ENCODE measurements at places on chromosomes 3 and 15.

DNA sequence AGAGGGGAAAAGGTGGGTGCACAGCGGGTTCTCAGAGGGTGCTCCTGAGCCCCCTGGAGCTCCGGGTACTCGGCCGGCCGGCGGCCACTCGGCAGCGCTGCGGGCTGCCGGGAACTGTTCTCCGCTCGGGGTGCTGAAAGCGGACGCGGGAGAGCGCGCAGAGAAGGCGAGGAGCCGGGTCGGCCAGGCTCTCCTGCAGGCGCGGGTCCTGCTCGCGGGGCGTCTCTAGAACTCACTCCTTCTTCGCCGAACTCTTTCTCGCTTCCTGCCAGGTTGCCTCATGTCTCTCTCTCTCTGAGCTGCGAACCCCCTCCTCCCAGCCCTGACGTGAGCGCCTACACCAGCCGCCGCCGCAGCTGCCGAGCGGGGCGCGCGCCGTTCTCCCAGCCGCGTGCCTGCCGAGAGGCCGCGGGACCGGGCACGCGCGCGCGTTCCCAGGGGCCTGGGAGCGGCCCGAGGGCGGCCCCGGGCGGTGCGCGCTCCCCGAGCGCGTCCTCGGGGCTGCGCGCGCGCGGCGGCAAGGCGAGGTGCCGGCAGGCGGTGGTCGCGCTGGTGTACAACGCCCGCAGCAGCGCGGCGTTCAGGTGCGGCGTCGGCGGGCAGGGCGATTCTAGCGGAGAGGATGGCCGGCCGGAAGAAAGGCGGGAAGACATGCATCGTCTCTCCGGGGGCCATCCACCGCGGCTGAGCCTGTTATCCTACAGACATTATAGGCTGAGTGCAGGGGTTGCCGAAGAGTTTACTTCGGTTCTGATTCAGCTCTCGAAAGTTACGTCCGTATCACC, at the start of gene PEX5L:
TSS of gene PEX5L (minus strand) at position 267 of the 785 bp plus-strand sequence. CDS start 338 bp downstream, outside the sequence.
- no peak for DNase-seq

DNA sequence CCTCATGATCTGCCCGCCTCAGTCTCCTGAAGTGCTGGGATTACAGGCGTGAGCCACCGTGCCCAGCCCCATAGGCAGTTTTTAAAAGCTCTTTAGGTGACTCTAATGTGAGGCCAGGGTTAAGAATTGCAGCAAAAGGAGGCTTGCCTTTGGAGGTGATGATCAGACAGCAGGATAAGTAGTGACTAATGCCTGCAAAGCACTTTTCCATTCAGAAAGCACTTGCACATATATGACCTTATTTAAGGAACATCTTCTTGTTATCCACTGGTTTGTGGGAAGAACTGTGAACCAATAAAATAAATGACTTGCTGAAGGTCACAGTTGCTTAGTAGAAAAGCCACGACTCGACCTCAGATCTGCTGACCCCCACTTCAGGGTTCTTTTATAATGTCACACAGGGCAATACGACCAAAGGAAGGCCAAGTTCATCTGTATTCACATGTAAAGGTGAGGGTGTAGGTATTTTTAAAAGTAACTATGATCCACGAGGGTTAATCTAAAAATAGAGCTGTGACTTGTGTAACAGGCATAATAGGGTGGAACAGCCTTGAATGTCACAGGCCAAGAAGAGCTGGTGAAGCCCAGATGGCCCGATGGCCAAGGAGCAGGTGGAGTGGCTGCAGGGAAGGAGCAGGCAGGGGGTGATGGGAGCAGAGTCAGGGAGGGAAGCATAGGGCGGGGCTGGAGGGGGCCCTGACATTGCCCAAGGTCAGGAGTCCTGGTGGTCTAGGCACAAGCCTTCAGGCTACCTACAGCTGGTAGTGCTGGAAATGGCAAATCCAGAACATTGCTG, 24.4 kb downstream of the LARP6 start:
- DNase-seq = no peak

DNA sequence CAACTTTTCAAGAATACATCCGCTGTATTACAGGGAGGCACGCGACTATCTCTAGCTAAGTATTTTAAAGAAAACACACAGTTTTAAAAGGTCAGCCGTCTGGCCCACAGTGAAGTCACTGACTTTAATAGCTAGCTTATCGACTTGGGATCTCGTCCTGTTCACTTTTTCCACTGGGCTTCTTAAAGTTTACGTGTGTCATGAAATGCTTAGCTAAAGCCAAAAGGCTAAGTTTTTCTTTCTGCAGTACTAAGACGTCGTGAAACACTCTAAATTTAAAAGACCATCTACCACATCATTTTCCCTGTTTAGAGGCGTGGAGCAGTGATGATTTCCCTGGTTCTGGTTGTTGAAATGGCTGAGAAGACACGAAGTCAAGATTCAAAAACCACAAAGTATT, 27.1 kb downstream of the LRIG1 start:
- no peak for DNase-seq

GRCh38 chr3:195155570-195156241, 115.3 kb downstream of the XXYLT1 start:
- DNase-seq = no peak

DNA sequence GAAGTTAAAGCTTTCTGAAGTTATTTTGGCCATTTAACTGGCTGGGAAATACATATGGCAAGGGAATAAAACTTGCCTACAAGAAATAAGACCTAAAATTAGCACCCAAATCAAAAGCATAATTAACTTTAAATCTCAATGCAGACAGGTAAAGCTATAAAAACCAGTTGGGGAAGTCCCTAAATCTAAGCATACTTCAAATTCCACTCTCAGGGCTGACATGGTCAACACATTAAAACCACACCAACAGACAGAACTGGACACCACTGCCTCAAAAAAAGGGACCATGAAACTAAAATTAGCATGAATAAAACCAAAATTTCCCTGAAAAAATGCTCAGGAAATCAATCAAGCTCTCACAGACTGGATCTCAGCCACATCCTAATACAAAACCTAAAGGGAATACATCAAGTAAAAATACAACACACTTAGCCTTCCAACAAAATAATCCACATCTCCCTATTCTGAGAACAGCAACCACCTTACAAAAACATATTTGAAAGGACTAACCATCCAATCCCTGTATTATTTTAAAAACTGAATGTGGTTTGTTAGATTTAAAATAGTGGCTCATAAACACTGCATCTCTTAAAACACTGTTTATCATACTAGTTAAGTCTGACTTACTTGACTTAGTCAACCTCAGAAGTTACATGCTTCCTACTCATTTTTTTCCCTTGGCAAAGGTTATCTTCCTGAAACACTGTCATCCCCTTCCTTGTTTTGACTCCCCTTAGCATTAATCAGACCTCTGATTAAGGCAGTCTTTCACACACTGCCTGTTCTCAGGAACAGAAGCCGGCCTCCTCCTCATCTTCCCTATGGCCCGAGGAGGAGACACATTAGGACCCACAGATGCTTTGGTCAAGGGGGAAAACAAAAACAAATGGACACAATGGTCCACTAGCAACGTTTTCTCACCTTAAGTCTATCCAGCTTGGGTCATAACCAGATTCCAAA, 8.3 kb downstream of the TRA2B start:
- no peak for DNase-seq

DNA sequence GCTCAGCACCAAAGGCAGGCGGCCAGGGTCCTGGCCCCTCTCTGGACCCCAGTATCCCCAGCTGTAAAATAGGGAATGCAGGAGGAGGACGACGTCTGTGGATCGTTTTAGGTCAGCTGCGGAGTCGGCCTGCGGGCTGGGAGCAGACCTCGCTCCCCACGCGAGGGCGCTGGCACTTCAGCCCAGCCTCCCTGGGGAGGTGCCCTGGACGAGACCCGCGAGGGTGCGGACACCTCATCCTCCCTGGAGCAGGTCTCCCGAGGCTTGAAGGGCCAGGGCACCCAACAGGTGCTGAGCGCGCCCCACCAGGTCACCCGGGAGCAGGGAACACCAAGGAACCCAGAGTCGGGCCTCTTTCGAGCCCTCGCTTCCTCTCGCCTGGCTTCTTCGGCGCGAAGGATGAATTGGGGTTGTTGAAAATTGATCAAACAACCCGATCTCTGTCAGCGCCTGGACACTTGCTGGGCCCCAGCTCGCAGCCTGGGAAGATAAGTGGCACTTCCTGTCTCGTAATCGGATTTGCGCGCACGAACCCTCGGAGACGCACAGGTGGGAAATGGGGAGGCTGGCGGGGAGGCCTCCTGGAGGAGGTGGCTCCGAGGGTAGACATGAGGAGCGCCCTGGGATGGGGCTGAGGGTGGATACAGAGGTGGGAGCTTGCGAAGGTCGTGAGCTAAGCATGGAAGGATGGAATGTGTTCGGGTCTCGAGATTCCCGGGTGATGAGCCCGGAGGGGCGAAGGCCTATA, 588 bp upstream of the VIPR1 start:
- DNase-seq = no peak

GRCh38 chr3:153320585-153321128, 158.6 kb downstream of the RAP2B start:
- DNase-seq = no peak

DNA sequence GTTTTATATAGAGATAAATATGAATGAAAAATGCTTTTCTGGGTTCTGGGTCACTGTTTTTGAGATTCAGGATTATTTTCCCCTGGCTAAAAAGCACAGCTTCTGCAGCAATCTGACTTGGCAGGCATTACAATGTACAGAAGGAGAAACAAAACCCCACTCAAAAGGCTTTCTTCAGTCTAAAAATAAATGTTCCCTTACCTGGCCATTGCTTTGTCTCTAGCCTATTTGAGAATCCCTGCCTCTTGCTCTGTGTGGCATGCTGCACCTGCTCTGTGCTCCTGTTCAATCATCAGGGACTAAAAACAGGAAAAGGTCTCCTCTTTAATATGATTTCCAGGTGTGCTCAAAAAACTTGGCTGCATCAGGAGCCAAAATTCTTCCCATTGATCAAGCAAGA, 187.4 kb upstream of the STAC start:
- no peak for DNase-seq

GRCh38 chr15:88833731-88834100, 30.5 kb downstream of the ACAN start:
- DNase-seq = no peak

- no peak for DNase-seq
These were observed 11.4 kb upstream of the COMMD2 start for GRCh38 chr3:149763565-149764195.

DNA sequence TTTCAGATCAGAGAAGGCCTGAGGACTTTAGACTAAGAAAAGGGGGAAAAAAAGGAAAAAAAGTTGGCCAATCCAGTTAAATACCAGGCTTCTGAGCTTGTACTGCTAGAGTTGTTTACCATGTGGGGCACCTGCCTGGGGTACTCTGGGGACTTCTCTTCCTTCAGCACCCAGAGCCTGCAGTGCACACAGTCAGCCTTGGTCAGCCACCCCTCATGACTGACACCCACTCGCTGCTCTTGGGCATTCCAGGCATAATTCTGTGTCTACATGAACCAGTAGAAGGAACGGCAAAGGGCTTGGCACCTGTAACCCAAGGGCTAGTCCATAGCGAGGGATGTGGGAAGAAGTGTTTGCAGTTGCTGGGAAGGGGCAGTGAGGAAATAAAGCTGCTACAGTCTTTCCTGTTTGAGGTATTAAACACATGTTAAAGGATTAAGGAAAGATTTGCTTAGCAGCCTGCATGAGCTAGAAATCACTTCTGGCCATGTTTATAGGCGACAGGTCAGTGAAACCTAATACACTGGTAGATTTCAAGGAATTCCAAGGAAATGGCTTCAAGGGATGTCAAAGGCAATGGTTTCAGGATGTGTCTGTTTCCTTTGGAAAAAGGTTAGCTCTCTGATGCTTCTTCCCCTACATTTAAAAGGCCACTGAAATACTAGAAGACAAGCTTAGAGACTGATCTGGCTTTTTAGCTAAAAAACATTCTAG, 232.5 kb downstream of the CHST2 start:
- no peak for DNase-seq

DNA sequence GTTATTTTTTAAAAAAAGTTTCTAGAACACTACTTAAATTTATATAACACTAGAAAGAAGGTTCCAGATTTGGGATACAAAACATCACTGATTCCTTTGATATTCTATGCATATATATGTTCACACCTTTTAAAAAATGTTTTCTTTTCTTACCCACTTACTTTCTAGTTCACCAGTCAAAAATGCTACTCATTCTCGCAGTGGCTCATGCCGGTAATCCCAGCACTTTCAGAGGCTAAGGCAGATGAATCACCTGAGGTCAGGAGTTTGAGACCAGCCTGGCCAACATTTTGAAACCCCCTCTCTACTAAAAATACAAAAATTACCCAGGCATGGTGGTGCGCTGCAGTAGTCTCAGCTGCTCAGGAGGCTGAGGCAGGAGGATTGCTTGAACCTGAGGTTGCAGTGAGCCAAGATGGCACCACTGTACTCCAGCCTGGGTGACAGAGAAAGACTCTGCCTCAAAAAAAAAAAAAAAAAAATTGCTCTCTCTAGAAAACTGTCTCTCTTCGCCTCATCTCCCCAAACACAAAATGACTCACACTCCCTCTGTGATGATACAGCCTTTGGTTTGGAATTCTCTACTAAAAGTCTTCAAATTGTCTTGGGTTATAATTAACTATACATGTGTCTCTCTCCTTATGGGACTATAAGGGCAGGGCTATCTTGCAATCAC, 52.6 kb upstream of the TGFBR2 start:
- DNase-seq = no peak

GRCh38 chr3:112687616-112688015, 46.7 kb upstream of the CCDC80 start:
- no peak for DNase-seq

DNA sequence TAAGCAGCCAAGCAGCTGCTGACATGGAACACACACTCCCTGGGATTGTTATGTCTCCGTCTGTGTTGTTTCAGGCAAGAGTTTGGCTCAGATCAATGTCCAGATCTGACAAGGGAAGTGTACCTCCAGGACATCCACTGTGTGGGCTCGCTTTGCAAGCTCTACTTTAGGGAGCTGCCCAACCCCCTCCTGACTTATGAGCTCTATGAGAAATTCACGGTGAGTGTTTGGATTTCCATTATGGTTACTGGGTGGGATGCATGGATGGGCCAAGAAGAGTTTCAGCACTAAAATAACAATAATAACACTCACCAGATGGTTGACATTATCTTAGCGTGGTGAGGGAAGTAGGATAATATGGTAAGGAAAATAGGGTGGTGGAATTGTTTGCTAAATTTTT, 74.1 kb downstream of the ARHGAP31 start:
- no peak for DNase-seq

DNA sequence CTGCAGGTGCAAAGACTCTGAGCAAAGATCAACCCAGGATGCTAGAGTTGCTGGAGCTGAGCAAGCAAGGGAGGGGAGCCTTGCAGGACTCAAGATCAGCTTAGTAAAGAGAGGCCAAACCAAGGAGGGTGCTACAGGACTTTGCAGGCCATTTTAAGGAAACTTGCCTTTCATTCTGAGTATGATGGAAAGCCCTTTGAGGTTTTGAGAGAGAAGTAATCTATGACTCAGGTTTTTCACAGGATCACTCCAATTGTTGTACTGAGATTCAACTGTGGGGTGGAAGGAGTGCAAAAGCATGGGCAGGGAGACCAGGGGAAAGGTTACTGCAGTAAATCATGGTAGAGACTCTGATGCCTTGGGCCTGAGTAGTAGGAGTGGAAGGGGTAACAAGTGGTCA, 260.4 kb upstream of the GPR149 start:
- DNase-seq = no peak

- no peak for DNase-seq
These were observed 288.2 kb upstream of the ZNF385D start for GRCh38 chr3:22039161-22039560.

GRCh38 chr3:53162672-53163443, 1.8 kb downstream of the PRKCD start:
- no peak for DNase-seq

GRCh38 chr3:106256249-106256957, 387.6 kb upstream of the CBLB start:
- DNase-seq = no peak
